ENCODE measurements at places on chromosomes 2 and 18.

DNA sequence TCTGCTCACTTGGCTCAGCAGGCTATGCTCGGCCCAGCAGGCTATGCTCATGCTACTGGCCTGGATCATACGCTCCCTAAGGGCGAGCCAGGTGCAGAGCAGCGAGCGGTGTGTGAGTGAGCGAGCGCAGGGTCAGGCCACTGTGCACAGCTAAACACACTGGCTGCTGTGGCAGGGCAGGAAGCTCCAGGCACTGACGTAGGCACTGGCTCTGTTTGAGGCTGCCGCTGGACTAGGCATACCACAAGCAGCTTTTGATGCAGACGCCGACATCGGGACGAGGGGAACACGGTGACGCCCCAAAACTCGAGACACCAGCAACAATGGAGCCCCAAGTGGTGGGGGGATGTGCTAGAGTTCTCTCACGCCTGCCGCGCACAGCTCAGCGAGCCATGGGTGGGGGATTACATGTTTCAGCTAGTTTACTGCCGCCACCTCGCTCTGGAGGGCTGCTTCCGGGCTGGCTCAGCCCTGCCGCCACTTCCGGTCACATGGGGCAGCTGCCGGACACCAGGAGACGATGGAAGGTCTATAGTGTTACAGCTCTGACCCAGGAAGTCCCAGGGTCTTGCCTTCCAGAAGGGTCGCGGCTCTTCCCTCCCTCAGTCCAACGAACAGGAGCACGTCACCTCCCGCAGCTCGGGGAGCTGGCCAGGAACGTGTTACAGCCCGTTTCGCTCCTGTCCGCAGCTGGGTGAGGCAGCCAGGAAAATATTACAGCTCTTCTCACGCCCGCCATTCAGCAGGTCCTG, 1176.9 kb upstream of the LRRTM1 start:
- DNase-seq, result no peak

- no peak for DNase-seq
These were observed 6.1 kb downstream of the FIGN start for GRCh38 chr2:163729636-163730273.

DNA sequence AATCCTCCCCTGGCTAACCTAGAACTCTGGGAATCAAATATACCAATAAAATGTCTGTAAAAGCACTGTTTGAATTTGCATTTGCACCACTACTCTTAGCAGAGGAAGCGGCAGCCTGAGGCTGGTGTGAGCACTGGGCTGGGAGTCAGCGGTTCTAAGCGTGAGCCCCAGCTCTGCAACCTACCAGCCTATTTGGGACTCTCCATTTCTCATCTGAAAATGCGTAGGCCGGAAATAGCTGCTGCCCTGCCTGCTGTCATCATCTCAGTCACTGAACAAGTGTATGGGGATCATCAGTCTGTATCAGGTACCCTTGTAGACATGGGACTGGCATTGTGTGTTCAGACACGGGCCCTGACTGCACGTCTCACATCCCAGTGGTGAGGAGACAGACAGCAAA, 194.3 kb downstream of the ANKRD30B start:
- no peak for DNase-seq

- DNase-seq, result no peak
These were observed 80.8 kb downstream of the TWIST2 start for GRCh38 chr2:238928520-238929241.

DNA sequence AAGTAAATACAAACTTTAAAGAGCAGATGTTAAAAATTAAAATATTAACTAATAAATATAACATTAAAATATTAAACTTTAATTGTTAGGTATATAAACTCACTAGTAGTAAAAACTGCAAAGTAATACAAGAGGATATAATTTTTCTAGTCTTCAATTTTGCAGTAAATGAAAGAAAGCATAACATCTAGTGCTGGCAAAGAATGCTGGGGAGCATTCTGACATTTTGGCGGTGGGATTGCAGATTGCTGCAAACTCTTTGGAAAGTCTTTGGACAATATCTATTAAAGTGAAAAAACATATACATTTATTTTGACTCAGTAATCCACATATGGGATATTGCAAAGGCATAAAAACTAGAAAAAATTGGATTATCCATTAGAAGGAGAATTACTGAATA, 175.0 kb downstream of the GCA start:
- DNase-seq, result no peak

DNA sequence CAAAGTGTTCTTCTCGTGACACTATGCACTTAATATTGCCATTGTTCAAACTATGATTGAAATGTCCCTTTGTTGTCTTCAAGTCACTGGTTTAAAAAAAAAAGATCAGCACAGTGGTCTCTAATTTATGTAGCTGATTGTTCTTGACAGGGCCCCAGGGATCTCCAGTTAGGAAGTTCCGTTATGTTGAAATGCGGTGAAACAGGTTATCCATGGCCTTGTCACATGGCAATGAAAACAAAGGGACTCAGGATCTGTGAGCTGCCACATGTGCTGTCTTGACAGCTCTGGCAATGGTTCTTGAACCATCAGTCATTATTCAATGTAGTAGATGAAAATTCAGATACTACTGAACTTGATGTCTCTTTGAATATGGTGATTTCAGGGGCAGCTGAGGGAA, 147.4 kb downstream of the SETBP1 start:
- DNase-seq, result no peak

- no peak for DNase-seq
These were observed 795.6 kb downstream of the CPS1 start for GRCh38 chr2:211351987-211352386.

- no peak for DNase-seq
These were observed 15.0 kb upstream of the METTL21A start for GRCh38 chr2:207640160-207640559.

- peak; percentile 68 for DNase-seq
These were observed 76.8 kb downstream of the ACKR3 start for GRCh38 chr2:236646441-236646840.

DNA sequence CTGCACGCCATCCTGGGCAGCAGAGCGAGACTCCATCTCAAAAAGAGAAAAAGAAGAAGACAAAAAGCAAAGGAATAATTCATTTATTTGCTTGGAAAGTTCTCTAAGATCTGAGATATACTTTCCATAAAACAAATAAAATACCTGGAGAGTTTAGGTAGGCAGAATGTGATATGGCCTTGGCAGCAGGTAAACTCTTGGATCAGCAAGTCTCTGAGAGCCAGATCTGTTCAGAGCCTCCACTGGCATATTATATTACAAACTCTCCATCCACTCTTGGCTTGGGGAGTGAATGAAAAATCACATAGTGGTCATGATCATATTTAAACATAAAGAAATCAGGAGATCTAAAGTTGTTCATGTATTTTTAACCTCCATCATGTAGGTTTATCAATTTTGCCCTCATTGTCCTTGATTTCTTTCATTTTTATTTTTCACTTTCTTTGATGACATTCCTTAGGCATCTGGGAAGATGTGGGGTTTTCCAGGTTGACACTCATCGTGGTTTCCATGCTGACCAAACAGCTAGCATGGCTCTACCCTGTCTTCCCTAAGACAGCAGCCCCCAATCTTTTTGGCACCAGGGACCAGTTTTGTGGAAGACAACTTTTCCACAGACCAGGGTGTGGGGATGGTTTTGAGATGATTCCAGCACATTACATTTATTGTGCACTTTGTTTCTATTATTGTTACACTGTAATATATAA, 10.2 kb downstream of the LRRFIP1 start:
- DNase-seq, result no peak

- DNase-seq, result no peak
These were observed 143.2 kb downstream of the EPHA4 start for GRCh38 chr2:221428896-221429295.

DNA sequence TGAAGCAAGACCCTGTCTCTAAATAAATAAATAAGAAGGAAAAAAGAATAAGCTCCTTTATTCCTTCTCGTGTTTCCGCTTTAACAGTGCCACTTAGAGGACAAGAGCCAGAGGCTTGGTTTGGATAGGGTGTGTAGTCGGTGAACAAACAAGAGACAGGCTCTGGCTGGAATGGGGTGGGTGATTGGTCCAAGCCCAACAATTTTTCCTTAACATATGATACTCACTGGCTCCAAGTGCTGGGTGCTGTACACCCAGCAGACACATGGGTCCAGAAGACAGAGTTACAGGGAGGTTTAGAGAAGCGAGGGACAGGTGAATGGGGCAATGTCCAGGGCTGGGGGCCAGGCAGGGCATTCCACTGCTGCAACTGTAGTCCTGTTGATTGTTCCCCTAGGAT, 77.8 kb downstream of the NCAPH start:
- no peak for DNase-seq

- DNase-seq, result no peak
These were observed 236.5 kb downstream of the BCL2 start for GRCh38 chr18:63083020-63083531.

DNA sequence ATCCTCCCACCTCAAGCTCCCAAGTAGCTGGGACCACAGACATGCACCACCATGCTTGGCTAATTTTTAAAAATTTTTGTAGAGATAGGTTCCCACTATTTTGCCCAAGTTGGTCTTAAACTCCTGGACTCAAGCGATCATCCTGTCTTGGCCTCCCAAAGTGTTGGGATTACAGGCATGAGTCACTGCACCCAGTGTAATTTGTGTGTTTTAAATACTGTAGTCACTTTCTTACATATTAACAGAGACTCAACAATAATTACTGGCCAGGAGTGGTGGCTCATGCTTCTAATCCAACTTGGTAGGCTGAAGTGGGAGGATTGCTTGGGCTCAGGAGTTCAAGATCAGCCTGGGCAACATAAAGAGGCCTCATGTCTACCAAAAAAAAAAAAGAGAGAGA, 293.0 kb downstream of the RDH14 start:
- DNase-seq, result no peak

DNA sequence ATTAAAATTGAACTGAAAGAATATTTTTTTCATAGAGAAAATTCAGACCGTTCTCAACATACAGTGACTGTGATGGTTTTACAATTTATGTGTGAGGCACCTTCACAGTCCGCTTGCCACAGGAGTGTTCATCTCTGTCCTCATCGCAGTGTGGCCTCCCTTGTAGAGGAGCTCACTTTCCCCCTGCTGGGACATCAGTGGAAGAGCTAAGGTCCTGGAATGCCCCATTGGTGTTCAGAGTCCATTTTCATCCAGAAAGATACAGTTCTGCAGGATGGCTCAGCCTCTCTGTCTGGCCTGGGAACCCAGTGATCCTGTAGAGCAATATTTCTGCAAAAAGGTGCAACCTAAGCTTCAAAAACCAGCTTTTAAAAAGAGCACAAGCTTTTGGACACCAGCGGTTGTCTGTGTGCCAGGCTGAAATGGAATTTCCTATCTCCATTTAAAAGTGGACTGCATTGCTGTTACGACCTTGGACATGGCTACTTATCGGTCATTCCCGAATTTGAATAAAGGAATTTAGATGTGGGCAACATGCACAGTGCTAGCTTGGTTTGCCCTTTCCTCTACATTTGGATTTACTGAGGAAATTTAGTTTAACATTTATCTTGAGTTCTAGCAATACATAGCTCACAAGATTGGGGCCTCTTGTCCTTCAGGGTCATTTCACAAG, 26.7 kb upstream of the FAM237A start:
- DNase-seq, result no peak

DNA sequence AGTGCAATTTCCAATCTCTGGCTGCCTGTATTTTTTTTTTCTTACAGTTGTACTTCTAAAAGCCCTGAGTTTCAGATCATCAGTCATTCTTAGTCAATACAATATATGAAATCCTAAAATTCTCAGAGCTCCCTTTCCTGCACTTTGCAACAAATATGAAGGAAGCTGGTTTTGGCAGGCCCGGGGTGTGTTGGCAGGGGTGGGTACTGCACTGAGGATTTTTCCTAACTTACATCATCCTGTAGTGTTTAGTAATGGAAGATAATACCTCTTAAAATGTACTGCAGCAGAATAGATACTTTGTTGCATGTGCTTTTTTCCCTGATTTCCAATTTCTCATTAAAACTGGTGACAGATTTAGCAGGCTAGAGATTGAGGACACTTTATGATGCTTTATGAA, 374.6 kb downstream of the PTH2R start:
- no peak for DNase-seq

DNA sequence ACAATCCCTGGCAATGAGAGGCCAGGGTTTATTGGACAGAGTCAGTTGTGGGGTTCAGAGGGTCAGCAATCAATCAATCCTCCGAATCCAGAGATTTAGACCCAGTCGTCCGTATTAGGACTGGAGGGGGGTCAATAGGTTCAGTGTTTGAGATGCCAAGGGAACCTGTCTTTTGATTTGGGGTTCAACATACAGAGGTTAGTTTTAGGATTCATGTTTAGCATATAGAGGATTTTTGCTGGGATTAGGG, 292 bp downstream of the GMPPA start:
- no peak for DNase-seq

DNA sequence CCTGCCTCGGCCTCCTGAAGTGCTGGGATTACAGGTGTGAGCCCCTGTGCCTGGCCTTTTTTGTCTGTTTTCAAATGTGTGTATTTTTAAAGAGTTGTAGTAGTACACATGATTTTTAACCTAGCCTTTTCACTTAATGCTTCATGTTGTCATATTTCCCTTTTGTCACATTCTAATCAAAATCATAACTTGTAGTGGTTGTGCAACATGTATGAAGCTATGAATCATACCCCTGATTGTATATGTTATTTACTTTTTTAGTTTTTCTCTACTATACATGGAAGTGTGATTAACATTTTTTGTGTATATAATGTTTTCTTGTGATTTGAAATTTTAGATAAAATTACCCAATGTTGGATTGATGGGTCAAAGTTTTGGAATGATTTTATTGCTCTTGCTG, 8.5 kb downstream of the GEN1 start:
- no peak for DNase-seq

DNA sequence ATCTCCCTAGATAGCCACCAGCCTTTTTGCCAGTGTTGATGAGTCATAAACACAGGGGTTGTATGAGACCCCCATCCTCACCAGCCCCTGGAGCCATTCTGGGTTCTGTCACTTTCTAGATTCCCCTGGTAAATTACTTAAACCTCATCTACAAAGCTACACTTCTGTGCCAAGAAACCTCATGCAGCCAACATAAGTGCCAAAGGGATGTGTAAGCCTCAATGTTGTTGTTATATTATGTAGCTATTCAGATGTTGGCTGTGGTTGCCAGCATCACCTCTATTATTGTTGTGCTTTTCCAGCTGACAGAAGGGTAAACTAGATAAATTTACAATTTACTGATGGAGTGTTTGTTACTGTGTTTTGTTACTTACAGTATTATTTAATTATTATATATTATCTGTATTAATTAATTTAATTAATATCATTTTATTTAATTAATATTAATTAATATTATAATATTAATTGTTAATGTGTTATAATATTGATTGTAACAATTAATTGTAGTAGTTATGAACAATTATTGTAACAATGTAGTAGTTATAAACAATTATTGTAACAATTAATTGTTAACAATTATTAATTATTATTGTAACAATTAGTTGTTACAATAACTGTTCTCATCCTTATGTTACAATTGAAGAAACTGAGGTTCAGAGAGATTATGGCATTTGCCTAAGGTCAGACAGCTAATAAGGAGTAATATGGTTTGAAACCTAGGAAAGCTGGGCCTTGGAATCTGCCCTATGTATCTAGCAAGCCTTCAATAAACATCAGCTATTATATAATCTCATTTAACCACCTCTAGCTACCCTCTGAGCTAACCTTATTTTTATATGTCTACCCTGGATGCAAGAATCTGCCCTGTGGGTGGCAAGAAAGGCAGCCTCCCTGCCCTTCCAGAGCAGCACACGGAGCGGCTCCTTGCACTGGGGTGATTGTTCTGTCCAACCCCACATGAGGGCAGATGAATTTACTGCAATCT, 36.1 kb downstream of the PSTPIP2 start:
- DNase-seq, result no peak

GRCh38 chr2:241425368-241425767, 69.3 kb downstream of the FARP2 start:
- DNase-seq, result no peak

All from tibial artery (tissue), 4 donors.